Renal cortex interstitium (tissue), 15 donors: ENCODE measurements at places on chromosomes 16 and 17.

DNA sequence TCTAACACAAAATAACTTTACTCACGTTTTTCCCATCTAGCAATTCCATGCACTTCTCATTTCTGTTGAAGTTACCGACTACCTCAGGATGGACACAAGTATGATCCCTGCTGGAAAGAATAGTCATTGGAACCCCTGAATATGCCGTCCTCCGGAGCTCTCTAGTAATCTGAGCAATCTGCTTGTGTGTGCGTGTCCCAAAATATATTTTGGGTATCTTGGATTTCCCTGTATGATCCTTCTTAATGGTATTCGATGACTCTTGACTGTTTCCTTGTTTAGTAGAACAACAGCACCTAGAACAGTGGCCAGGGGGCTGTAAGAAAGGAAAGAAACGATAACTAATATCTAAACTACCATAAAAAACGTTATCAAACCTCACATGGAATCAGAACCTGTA lies 54.9 kb downstream of the BRIP1 start:
- no peak for DNase-seq

DNA sequence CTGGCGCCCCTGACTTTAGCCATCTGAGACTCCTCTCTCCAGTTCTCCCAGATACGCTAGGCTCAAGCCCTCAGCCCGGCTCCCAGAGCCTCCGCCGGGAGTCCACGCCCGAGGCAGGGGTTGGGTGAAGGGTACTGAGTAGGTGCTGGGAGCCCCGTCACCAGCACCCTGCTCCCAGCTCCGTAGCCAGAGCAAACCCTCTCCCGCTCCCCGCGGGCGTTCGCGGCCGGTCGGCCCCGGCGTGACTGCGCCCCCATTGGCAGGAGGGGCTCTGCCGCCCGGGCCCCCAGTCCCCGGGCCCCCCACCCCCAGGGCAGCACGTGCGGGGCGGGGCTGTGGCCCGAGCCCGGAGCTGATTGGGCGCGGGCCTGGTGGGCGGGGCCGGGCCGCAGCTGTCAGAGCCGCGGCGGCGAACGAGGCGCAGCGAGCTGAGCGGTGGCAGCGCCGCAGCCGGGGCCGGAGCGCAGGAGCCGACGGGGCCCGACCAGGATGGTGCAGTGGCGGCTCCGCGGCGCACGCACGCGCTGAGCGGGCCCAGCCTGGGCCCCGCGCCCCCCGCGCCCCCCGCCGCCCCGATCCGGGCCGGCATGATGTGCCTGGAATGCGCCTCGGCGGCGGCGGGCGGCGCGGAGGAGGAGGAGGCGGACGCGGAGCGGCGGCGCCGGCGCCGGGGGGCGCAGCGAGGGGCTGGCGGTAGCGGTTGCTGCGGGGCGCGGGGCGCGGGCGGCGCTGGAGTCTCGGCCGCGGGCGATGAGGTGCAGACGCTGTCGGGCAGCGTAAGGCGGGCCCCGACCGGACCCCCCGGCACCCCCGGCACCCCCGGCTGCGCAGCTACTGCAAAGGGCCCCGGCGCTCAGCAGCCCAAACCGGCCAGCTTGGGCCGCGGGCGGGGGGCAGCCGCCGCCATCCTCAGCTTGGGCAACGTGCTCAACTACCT lies at the start of gene SPNS2:
Gene SPNS2, plus strand, starts transcription at position 421 of the 937 bp plus-strand sequence. Its CDS starts 167 bp downstream, at position 588.
- no peak for DNase-seq

DNA sequence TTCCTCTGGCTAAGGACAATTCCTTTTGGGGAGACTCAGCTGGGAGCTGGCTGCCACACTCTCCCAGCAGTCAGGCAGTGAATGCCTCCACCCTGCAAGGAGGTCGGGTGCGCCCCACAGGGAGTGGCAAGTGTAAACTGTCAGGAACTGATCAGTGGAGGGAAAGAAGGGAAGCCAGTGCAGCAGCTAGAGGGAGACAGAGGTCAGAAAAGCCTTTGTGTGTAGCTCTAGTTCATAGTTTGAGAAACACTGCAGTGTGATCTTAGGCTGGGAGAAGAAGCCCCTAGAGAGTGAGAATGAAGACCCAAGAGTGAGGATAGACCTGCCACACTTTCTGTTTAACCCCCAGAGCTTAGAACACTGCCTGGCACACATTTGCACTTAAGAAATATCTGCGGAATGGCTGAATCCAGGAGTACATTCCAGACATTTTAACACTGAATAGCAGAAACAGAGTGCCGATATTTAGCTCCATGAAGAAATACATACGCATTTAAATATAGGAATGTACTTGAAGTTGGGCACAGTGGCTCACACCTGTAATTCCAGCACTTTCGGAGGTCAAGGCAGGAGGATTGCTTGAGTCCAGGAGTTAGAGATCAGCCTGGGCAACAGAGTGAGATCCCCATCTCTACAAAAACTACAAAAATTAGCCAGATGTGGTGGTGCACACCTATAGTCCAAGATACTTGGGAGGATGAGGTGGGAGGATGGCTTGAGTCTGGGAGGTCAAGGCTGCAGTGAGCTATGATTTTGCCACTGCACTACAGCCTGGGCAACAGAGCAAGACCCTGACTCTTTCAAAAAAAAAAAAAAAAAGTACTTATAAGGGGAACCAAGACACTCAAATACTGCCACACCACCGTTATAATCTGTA lies 11.1 kb upstream of the SLC5A11 start:
- no peak for DNase-seq

DNA sequence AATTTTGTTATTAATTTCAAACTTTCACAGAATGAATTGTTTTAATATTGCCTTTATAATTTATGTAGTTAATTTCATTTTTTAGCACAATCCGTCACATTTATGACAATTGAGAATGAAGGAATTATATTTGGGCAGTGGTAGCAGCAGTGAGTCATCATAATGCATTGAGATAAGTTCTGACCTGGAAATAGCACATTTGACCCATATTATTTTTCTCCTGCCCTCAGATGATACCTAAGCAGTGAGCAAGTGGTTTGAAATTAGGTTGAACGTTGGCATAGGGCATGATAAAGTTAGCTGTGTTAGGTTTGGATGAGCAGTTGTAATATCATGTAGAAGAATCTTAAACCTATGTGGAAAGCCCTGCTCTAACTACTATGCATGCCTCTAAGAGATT lies 1431.3 kb upstream of the CDH8 start:
- no peak for DNase-seq

DNA sequence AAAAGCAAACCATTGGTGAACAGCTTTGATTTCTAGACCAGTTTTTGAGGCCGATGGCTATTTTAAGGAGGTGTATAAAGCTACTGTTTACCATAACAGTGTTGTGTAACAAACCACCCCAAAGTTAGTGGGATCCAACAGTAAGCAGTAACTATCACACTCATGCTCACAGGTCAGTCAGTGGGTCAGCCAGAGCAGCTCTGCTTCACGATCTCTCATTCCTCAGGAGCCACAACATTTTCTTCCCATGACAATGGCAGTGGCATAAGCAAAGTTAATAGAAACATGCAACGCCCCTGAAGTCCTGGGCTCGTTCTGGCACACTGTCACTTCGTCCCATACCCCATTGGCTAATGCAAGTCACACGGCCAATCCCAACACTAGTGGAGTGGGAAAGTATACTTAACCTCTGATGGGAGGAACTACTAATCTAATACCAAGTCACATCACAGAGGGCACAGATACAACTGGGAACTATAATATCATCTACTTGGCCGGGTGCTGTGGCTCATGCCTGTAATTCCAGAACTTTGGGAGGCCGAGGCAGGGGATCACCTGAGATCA lies 28.0 kb upstream of the B4GALNT2 start:
- no peak for DNase-seq

DNA sequence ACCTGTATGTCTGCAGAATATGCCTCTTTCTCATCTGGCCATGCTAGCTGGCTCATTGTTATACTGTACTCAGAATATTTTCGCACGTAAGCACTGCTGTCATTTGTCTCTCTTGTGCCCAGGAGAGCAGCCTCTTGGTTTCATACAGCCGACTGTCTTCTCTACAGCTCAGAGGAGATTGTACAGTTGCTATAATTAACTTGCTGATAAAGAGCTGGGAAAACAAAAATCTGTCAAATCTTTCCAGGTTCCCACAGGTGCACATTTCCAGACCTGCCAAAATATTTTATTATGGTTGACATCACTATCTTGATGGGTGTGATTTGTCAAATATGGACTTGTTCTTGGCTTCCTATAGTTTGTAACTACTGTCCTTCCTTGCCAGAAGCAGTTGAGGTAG lies 122.7 kb downstream of the FTO start:
- no peak for DNase-seq

GRCh38 chr17:13240851-13241250 lies 223.0 kb upstream of the ELAC2 start:
- DNase-seq, result no peak

DNA sequence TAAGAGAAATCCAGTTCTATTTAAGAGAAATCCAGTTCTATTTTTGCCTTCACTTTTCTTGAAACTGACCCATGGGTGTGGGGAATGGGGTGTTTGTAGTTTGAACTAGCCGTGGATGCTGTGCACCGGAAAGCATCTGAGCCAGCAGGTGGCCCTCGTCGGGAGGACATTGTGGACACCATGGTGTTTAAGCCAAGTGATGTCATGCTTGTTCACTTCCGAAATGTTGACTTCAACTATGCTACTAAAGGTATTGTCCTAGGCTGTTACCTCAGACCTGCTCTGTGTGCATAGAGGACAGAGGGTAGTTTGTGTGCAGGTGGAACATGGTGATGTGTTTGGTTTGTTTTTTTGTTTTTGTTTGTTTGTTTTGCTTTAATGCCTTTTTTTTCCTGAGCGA lies 3.3 kb downstream of the ATXN2L start:
- DNase-seq, result no peak

DNA sequence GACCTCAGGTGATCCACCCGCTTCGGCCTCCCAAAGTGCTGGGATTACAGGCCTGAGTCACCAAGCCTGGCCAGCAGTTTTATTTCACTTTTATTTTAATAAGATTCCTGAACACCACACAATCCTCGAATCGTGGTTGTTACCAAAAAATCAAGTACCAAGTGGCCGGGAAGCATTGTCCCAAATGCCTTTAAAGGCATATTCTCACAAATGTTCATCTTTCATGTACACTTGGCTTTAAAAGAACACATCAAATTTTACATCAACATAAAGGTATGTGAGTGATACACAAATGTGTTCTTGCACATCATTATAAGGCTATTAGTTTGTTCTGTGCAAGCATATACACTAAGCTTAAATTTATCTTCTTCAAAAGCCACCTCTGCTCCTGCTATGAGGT lies 8.1 kb upstream of the MYH11 start:
- no peak for DNase-seq

GRCh38 chr16:30947859-30948666 lies 805 bp upstream of the ORAI3 start:
- peak; percentile 97 for DNase-seq

GRCh38 chr17:8151641-8152111 lies 528 bp downstream of the PER1 start:
- DNase-seq, result no peak

GRCh38 chr17:72445055-72445991 lies 324.5 kb downstream of the SOX9 start:
- DNase-seq, result no peak

GRCh38 chr16:68130520-68130919 lies 45.4 kb downstream of the NFATC3 start:
- DNase-seq, result no peak

- no peak for DNase-seq
These were observed 57.4 kb upstream of the COX10 start for GRCh38 chr17:14011740-14012405.

DNA sequence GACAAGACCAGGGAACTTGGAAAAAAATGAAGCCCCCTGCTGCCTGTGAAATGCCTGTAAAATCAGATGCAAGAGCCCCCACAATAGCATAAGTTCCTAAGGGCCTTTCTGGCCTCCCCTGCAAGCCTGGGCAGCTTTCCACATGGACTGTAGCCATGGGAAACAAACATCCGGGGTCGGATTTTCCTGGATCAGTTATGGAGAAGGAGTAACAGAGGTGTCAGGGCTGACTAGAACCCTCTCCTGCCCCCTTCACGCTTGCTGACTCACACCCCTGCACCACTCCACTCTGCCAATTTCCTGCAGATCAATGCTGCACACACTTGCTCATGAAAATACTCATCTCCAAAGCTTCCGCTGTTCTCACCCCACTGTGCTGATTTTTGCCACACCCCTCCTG lies 258.6 kb downstream of the CBLN1 start:
- DNase-seq, result no peak

DNA sequence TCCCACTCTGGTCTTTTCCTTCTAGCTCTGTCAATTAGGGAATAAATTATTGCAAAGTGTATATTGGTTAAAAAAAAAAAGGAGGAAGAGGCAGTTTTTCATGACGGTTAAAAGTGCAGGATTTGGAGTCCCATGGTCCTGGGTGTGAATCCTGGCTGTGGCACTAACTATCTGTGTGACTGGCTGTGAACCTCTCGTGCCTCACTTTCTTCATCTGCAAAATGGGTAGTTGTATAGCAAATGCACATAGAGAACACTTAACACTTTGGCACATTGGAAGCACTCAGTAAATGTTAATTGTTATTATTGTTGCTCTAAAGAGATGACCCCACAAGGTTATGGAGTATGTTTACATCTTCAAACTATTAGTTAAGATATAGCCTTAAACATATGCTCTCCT lies 10.5 kb upstream of the KRT23 start:
- DNase-seq, result no peak

GRCh38 chr17:61310590-61310989 lies 89.1 kb upstream of the TBX2 start:
- DNase-seq, result no peak

- no peak for DNase-seq
These were observed 12.3 kb upstream of the FASN start for GRCh38 chr17:82110298-82110697.

- no peak for DNase-seq
These were observed 412.0 kb downstream of the HAPSTR1 start for GRCh38 chr16:9503251-9503984.

GRCh38 chr17:64281962-64282752 lies 19.1 kb upstream of the TEX2 start:
- no peak for DNase-seq

- no peak for DNase-seq
These were observed 14.9 kb downstream of the SNF8 start for GRCh38 chr17:48929812-48930165.

- DNase-seq, result no peak
These were observed 27.6 kb downstream of the PRKAR1A start for GRCh38 chr17:68539548-68540467.

DNA sequence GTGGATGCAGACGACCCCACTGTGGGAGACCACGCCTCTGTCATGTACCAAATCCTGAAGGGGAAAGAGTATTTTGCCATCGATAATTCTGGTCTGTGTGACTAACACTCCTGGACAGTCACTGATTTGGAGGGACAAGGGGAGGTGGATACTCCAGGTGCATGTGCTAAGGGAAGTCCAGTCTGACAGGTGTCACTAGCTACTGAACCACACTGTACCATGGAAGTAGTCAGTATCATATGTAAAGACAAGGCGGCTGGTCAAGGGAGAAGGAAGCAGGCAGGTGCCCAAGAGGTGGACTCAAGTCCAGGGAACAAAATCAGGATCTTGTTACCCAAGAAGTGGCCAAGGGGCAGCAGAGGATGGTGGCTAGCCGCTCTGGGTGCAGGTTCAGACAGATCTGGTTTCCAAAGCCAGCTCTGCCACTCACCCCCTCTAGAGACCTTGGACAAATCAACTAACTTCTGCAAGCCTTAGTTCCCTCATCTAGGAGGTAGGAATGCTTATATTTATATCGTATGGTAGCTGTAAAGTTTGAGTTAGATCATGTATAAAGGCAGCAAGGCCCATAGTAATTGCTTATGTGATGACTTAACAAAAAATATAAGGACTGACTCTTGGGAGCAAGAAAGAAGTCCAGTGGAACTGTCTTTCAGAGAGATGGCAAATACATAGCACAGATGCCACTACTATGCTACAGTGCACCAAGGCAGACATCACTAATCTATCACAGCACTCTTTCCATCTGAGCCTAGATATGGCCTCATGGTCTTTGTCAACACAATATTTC lies 22.1 kb downstream of the CDH5 start:
- DNase-seq, result no peak
